Stimulated activated CD8-positive, alpha-beta memory T cell treated with anti-CD3 and anti-CD28 coated beads, Interleukin-7, amount 100 ng/mL, for 4 hours (primary cell): ENCODE measurements at places on chromosomes 4 and X.

- no peak for DNase-seq
Measured at GRCh38 chr4:183674153-183674552, 15.1 kb downstream of the TRAPPC11 start.

GRCh38 chr4:117623326-117623725 lies 411.0 kb upstream of the NDST3 start:
- no peak for DNase-seq

- DNase-seq = no peak
Measured at GRCh38 chrX:8834392-8834791, 33.2 kb upstream of the FAM9A start.

GRCh38 chr4:158799013-158799770 lies 30.4 kb downstream of the FNIP2 start:
- DNase-seq = no peak

DNA sequence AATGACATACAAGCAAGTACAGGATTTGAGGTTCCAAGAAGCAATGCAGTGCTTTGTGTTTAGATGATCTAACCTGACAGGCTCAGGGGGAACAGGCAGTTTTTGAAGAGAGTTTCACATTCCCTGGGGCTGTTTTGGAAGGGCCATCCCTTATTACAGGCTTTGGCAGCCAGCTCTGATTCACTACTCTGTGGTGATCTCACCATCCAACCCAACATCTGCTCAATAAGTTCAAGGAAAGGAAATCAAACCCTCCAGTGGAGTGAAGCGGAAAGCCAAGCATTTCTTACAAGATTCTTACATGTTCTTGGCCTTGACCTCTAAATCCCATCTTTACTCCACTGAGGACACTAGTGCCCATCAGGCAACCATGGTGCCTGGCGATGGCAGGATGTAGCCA lies 7.5 kb downstream of the IDS start:
- DNase-seq = no peak

DNA sequence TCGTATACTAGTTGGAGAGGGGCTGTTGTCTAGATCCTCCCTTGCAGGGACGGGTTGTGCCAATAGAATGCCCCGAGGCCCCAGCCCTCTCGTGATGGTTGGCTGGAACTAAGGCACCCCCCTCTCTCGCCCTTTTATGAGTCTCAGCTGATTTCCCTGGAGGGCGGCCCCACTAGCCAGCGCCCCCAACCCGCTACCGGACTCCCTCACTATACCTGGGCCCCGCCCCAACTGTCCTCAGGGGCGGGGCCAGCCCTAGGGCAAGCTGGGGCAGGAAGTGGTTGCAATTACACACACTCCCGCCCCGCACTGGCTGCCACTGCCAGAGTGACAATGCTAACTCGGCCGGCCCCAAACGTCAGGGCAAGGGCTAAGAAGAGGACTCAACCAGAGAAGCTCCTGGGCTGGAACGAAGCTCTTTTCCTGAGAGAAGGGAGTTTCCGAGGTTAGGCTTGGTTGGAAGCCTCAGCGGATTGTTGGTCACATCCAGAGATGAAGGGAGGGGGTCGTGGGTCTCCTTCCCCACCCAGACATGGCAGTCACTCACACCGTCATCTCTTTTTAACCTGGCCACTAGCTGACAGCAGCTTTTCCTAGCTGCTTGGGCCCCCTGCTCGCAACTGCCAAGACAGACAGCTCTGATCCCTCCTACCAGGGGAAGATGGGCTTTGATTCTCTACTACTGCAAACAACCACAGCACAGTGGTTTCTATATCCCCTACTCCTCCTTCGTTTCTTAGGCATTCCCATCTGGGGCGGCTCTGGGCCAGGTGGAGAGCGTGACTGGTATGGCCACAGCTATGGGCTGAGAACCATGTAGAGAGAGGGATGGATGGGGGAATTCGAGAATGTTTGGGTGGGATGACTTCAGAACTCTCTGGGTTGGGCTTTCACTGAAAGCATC lies 21.0 kb upstream of the BCORL1 start:
- DNase-seq = no peak

GRCh38 chr4:183059797-183060196 lies 39.3 kb upstream of the WWC2 start:
- DNase-seq = no peak

- DNase-seq = no peak
Measured at GRCh38 chr4:73421708-73422457, 14.1 kb upstream of the AFP start.

DNA sequence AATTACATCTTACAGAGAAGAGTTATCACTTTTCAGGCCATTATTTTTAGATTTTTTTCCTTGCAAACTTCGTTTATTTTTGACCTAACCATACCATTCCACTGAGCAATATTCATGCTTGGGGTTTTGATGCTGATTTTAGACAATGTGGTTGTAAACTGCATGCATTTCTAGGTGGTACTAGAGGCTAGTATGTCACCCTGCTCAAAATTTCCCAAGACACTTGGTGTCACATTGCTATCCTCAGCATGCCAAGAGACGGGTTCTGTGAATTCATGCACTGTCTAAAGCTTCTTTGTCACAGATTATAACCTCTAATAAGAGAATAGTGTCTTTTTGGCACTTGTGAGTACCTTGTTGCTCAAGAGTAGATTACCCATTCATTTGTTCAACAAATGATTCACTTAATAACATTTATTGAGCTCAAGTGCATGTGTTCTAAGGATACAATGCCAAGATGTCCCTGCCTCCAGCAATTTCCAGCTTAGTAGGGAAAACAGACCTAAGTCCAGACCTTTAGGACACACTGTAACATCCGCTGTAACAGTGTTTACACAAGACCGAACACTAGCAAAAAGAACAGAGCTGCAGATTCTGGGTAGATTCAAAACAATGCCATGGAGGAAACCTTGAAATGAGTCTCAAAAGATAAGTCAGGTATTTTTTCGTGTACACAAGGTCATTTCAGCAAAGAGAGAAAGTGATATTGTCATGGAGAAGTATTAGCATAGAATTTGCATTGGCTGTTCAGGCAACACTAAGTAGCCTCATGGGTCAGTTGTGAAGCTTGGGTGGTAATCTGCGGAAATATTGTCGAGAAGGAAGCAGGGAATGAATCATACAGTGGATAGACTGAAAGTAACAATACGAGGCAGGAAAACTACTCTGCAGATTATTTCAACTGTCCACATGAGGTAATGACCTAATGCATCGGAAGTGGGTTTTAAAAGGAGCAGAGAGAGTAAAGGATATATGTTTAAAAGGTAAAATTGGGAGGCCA lies 515.1 kb upstream of the ZFP42 start:
- no peak for DNase-seq

DNA sequence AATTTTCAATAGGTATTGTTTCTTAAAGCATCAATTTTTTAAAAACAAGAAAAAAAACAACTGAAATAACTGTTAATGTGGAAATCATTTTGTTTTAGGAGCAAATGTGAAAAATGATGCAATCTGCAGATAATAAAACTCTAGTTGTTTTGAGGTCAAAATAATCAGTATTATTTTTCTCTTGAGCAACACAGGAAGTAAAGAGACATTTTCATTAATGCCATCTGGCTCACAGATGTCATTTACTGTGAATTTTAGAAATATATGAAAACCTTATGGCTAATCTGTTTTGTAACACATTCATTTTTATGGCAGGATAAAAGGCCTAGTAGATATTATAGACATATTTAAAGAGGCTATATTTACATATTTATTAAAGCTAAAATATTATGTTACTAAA lies 141.6 kb downstream of the PCDH18 start:
- DNase-seq = no peak

DNA sequence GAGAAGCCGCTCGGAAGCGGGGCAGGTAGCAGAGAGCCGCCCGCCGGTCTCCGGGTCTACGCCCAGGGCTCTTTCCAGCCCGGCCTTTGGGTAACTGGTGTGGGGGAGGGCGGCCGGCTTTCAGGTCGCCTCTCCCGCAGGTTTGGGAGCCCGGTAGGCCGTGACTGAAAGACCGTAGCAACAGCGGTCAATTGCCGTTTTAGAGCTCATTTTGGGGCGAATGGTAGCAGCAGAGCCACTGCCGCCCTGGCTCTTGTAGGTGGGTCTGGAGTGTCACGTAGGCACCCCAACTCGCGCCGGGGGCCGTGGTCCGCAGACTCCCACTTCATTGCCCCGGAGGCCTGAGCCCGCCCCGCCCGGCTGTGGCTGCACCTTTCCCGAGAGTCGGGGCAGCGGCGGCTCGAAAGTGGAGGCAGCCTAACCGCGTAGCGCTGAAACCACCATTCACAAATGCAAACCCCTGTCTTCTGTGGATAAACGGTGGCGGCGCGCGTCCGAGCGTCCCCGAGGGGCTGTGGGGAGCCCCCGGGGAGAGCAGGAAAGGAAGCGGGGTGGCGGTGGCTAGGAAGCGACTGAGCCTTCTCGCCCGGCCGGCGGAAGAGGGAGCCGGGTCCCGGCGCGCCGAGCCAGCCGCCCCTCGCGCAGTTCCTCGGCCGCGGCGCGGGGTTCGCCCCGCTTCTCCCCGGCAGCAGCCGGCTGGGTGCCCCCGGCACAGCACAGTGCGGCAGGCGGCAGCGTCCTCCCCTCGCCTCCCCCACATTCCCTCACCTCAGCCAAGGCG lies 2185.1 kb upstream of the TENM3 start:
- DNase-seq = no peak

DNA sequence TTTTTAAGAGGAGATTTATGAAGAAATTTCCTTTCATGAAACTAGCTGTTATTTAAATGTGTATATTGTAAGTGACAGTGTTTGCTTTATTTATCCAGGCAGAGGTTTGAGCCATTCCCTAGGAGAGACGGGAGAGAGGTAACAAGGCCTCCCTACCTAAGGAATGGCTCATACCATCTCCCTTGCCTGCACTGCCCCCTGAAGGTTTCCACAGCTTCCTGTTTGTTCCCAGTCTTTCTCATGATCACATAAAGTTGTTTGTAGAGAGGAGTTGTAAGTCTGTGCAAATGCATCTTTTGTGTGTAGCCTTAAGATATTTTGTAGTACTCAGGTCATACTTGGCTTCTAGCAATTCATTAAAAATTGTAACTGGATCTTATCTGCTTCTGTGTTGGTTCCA lies 1504.5 kb upstream of the PCDH10 start:
- DNase-seq = no peak

DNA sequence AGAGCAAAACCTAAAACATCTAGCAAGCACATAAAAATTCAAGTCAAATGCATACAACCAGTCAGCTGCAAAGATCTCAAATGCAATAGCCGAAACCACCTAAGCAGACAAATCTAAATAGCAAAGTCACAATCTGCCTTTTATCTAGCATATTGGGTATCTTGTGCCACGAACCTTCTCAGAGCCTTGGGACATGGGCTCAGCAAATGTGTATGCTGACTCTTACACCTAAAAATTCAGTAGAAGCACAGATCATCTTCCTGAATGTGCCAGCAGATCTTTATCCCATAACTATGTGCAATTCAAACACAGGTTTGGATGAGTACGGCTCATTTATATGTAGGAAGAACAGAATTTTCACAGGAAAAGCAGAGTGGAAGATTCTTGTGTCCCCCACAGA lies 492.1 kb downstream of the INPP4B start:
- DNase-seq = no peak

GRCh38 chr4:19562456-19562855 lies 689.2 kb upstream of the SLIT2 start:
- no peak for DNase-seq

DNA sequence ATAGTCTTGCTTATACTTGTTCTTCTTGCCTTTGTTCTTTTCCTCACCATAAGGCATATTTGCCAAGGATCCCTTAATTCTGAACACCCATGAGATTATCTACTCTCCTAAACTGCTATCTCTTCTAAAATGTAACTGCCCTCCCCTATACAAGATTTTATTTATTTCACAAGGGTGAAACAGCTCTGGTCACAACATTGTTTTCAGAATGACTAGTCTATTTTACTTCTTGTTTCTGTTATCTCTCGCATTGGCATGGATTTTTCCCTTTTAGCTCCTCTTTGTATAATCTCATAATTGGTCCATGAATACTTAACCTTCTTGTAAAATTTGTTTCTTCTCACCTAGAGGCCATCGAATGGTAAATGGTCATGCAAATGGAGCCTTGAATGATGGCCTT lies 17.2 kb upstream of the COL25A1 start:
- DNase-seq = no peak

DNA sequence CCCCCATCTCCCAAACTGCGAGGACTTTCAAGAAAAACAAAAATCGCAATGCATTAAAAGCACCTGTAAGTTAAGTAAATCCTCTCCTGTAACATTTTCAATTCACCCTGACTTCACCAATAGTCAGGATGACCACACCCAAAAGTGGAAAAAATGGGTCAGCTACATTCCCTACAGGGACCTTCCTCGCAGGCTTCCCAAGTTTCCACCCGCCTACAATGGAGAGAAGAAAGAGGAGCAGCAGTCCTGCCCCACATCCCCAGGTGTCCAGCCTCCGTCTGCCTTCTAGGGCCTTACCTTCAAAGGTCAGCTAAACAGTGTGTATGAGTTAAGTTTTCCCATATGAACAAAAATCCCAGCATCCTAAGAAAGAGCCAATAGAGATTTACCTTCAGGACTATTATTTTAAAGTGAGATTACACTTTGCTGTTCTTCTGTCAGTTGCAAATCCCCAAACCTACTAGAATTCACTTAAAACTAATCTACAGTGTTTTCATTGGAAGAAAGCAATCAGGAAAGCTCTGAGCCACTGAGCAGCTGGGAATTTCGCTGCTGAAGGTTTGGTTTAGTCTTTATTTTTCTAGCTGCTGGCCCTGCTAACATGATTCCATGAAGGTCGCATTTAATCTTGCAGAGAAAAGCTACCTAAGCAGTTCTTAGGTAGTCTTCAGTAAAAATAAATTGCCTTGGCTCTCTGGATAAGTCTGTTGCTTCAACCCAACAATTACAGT lies 12.5 kb downstream of the IRF2 start:
- no peak for DNase-seq

DNA sequence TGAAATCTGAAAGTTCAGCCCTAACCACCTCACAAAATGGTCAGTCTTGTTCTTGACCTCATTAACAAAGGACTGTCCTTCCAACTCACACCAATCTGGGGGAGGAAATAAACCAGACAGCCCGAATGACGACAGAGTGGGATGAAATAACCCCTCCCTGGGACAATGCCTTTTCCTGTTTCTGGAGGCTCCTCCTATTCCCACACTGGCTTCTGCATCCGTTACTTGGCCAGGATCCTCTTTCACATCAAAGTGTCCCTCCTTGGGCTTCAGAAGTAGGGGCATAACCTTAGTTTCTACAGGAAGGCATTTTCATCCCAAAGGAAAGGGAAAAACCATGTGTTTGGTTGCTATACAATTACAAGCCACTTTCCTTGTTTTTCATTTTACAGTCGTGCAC lies 59.8 kb upstream of the RPL34 start:
- no peak for DNase-seq

- DNase-seq = no peak
Measured at GRCh38 chrX:100207331-100208024, 202.6 kb downstream of the PCDH19 start.

DNA sequence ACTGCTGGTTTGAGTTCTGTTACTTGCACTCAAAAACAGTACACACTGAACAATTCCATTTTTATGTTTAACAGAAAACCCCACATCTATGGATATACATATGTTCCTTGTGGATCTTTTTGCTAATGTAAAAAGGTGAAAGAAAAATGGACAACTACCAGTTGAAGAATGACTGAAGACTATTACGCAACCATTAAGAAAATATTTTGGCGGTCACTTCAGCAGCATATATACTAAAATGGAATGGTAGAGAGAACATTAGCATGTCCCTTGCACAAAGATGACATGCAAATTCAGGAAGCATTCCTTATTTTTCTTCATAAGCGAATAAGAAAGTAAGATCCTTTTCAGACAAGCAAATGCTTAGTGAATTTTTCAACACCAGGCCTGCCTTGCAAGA lies 84.6 kb upstream of the FMR1 start:
- no peak for DNase-seq

- DNase-seq = no peak
Measured at GRCh38 chr4:25015012-25015411, 15.7 kb downstream of the LGI2 start.
